Activated T-cell treated with anti-CD3 and anti-CD28 coated beads, Interleukin-2, amount 50 U/mL, for 48 hours (primary cell): ENCODE measurements at places on chromosomes 2 and 18.

GRCh38 chr2:194591192-194591591 is 1065.8 kb upstream of the SLC39A10 start:
- DNase-seq = no peak

GRCh38 chr2:43905371-43905803 is 66.6 kb downstream of the ABCG8 start:
- no peak for DNase-seq

DNA sequence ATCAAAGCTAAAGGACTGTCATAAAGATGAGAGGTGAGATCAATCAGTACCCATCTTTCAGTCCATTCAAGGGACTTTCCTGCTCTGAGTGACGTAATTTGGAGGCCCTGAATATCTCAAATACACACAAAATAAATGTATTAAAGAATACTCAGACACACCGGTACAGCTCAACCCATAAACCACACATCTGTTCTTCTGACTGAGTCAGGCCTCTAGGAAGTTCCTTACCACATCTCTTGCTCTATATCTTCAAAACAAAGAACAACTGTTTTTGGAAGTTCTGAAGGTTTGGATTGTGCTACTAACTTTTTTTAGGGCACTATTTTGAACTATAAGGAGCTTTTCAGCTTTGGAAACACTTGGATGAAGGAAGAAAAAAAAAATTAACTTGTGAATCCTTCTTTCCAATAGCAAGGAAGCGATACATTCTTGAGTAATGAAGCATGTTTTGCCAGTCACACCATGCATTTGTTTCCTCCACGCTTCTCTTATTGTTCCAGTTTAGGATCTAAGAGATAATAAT is 866.5 kb upstream of the VRK2 start:
- no peak for DNase-seq

- DNase-seq = no peak
Measured at GRCh38 chr18:64037812-64038414, 68.0 kb downstream of the SERPINB8 start.

- no peak for DNase-seq
Measured at GRCh38 chr18:73793386-73793785, 354.2 kb downstream of the FBXO15 start.

GRCh38 chr2:3453190-3453999 is 65.9 kb downstream of the ADI1 start:
- no peak for DNase-seq

DNA sequence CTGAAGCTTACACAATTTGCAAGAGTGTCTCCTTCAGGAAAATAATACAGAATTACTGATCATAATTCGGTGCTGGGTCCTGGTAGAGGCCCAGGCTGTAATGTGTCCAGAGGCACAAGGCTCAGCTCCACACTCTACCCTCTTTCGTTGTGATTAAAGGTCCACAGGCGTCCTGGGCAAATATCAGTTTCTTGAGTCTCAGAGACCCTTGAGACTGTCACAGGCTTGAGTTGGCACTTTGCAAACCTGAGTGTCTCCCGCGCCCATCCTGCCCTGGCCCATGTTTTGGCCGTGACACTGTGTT is 46.9 kb upstream of the SMAD7 start:
- DNase-seq = no peak

GRCh38 chr18:6744816-6745455 is 15.4 kb downstream of the ARHGAP28 start:
- DNase-seq = no peak

- DNase-seq = no peak
Measured at GRCh38 chr2:192010073-192010472, 163.2 kb upstream of the CAVIN2 start.

- DNase-seq = no peak
Measured at GRCh38 chr2:239917957-239918481, 107.1 kb downstream of the NDUFA10 start.

GRCh38 chr2:126893153-126893552 is 5.5 kb upstream of the TEX51 start:
- DNase-seq = no peak

- no peak for DNase-seq
Measured at GRCh38 chr2:199092419-199092818, 365.3 kb downstream of the SATB2 start.

DNA sequence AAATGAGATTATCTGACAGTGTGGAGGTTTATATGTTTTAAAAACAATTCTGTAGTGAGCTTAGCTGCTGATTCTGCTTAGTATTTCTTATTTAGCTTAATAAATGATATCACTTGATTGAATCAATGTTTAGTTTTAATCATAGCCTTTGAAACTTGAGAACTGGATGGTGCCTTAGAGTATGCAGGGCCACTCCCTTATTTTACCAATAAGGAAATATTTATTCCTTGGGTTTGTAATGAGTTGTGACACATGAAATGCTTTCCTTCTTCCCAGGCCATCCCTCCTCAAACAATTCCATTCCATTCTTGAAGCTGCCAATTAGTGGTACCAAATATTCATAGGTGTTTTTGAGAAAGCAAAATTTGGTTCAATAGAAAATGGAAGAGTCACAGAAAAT is 183.8 kb upstream of the DCC start:
- DNase-seq = no peak

DNA sequence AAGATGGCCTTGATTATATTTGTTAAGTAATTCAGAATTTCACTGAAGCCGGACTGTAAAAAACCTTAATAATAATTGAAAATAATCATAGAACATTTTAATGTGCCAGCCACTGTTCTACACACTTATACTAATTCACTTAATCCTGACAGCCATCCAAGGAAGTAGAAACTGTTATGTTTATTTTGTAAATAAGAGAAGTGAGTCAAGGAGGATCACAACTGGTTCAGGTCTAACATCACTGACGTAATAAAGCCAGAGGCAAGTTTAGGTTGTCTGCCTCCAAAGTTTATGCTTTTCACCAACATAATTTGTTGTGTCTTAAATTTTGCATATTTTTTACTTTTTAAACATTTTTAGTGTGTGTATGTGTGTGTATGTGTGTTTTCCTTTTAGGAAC is 436.1 kb downstream of the LRRTM4 start:
- DNase-seq = no peak

- DNase-seq = no peak
Measured at GRCh38 chr2:82674652-82675051, 1784.4 kb downstream of the SUCLG1 start.

DNA sequence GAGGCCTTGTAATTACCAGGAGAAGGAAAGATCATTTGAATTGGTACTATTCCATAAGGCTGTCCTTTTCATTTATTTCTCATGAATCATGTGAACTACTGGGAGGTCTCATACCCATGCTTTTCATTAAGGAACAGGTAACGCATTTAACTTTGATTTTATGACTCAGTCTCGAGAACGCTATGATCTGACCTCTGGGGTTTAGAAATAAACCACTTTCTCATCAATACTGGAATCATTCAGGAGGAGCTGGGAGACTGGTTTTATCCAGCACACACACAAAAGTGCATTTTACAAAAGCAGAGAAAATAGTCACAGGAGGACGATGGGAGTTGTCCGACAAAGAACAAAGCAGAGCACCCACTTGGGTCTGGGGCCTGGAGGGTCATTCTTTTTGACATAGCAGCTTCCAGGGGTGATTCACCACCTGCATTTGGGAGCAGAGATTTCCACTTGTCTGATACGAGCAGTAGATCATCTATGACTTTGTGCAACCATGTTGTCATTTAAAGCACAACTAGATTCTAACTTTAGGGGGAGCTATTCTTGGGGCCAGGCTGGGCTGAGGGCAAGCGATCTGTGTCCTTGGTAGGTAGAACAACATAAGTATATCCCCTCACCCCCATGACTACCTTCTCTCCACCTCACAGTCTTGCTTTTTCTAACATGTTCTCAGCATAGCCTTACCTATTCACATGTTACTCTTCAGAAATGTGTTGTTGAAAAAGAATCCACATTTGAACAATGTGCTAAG is 95.9 kb upstream of the SCG2 start:
- no peak for DNase-seq

GRCh38 chr2:158774681-158775080 is 20.4 kb upstream of the DAPL1 start:
- DNase-seq = no peak

DNA sequence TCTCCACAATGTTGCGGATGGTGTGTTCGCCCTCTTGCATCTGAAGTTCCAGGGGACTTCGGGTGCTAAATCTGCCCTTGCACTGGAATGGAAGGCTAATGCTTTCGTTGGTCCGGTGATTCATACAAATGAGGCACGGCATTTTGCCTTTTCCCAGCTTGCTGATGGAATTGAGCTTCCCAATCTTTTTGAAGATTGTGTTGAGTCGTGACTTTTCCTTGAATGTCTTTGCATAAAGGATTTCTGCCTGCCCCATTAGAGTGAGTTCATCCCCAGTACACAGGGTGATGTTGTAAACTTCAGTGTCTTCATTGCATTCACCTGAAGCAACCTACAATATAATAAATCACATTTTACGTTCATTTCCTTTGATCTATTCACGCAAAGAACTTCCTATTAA is 98.0 kb downstream of the MEP1B start:
- no peak for DNase-seq

DNA sequence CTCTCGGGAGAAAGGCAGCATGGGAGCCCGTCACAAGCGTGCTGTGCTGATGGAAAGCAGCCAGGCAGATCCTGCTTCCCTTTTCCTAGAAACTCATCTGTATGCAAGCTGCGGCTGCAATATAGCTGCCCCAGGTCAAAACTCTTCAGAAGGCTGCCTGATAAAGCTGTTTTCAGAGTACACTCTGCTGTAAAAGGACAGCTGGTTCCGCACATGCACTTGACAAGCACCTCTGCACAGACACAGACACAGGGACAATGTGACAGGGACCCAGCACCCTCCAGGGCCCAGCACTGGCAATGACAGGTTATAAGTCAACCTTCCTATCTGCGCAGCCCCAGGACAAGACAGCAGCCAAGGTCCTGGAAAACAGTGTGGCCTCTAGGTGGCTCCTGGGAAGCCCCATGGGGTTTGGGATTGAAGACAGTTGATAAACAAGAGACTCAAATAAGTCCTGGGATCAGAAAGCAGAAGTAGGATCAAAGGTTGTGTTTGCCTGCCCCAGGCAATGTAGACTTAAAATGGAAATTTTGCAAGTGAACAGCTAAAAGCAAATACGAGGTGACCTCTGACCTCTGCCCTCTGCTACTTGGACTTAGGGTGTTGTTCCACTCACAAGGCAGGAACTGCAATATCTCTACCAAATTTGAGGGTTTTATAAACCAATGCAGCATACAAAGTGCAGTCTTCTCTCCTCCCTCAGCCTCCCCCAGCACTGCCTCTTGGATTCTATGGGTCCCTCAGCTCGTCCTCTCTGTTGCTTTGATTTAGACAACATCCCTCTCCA is 16.9 kb downstream of the SLC66A2 start:
- DNase-seq = no peak

DNA sequence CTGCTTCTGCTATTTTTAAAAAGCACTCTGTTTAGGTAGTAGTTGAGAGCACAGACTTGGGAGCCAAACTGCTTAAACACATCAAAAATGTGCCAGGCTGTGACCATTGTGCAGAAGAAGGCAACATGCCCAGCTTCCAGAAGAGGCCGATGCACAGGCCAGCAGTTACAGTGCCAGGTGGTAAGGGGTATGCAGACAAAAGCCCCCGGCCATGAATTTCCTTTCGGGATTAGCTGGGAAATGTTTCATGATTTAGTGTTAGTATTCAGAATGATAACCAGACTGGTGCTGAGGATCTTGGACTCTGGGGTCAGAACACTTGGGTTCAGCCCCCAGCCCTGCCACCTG is 40.0 kb upstream of the ATG16L1 start:
- DNase-seq = no peak

DNA sequence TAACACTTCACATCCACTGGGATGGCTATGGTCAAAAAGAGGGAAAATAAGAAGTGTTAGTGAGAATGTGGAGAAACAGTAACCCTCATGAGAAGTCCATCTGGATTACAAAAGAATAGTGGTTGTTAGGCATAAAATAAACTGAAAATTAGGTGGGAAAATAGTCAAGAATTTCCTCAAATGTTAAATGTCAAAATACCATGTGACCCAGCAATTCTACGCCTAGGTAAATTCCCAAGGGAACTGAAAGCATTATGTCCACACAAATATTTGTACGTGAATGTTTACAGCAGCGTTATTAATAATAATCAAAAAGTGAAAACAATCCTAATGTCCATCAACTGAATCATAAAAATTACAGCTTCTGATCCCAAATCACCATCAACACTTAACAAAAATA is 11.0 kb downstream of the WDR33 start:
- DNase-seq = no peak

DNA sequence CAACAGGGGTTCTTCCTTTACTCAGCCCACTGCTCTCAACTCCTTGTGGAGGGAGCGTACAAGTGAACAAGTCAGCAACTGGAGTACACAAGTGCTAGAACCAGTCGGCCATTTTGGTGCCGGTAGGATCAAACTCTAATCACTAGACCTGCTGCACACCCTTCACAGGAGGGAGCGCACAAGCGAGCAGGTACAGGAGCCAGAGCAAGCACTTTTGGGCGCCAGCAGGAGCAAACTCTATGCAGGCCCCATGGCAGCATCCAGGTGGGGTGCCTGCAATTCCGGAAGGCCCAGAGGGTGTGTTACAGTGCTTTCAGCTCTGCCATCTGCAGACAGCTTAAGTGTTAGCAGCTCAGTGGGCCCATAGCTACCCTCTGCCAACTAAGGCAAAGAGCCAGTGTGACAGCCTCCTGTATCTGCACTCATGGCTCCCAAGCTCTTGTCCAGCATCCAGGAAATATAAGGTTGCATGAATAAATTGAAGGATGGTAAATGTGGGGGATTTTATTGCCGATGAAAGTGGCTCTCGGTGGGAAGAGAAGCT is 426.1 kb downstream of the DCC start:
- DNase-seq = no peak

GRCh38 chr18:78406743-78407465 is 572.7 kb upstream of the SALL3 start:
- no peak for DNase-seq

GRCh38 chr2:205637320-205637602 is 45.0 kb upstream of the NRP2 start:
- no peak for DNase-seq

- no peak for DNase-seq
Measured at GRCh38 chr18:33317640-33318039, 122.9 kb downstream of the CCDC178 start.

GRCh38 chr2:147161746-147162145 is 683.1 kb upstream of the ACVR2A start:
- no peak for DNase-seq

- no peak for DNase-seq
Measured at GRCh38 chr2:85134896-85135659, 1.9 kb downstream of the TCF7L1 start.

GRCh38 chr18:75279381-75279780 is 68.8 kb downstream of the TSHZ1 start:
- DNase-seq = no peak

DNA sequence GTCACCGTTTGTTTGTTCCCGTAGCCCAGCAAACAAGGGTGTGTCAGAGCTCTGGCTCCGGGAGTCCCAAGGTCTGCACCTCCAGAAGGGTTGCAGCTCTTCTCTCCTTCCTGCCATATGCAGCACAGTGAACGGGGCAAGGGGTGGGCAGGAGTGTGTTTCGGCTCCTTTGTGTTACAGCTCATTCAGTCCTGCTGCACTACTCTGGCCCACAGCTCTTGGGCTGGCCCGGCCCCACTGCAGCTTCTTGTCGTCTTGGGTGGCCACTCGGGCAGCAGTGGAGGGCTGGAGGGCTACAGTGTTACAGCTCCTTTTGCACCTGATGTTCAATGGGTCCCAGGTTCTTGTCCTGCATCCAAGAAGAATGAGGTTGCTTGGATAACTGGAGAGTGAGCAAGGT is 408.3 kb downstream of the DCC start:
- DNase-seq = no peak
